ENCODE measurements at places on chromosomes 2 and 18.

GRCh38 chr2:7601990-7602389, 684.8 kb downstream of the RNF144A start:
- no peak for DNase-seq

- DNase-seq: no peak
Measured at GRCh38 chr2:227796045-227796711, 17.5 kb upstream of the CCL20 start.

DNA sequence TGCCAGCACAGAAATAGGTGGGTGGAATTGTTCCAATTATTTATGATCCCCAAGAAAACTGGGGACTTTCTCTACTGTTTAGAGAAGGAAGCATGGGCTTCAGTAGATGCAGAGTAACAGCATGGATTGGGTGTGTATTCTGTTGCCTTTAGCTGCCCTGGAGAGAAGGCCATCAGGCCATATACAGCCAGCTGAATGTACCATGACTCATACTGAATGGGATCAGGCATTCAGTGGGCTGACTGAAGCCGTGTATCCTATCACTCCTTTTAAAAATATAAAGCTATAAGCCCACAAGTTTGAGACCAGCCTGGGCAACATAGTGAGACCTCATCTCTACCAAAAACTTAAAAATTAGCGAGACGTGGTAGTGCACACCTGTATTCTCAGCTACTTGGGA, 16.7 kb upstream of the PLEKHM3 start:
- no peak for DNase-seq

DNA sequence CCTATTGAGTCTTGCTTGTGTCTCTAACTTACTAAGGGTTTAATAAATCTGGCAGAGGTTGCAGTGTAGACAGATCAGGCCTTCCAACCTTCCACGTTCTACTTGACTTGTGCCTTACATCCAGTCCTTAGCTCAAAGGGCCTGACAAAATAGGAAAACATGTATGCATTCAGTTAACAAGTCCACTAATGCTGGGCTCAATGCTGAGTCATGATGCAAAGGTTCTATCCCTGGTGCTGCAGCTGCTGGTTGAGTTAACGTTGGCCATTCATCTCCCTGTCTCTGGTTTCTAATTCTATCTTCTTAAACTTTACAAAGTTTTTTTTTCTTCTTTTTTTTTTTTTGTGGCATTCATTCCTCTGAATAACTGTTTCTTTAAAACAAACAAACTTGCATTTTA, 46.3 kb upstream of the ITGB6 start:
- no peak for DNase-seq

DNA sequence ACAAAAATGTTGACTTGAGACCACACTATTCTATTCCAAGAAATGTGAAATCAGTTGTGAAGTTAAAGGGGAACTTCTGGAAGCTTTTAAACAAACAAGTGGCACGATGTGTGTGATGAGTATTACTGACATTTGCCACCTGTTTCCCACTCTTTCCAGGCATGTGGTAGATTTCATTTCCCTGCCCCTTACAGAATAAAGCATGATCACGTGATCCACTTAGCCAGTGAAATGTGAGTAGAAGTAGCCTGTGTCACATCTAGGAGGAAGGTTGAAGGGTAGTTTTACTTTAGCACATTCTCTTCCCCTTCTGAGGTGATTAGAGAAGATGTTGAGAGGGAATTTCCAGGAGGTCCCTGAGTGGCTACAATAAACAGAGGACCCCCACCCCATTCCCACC, 3.8 kb downstream of the COL4A4 start:
- DNase-seq: no peak

- no peak for DNase-seq
Measured at GRCh38 chr2:234793212-234793785, 158.5 kb upstream of the SH3BP4 start.

DNA sequence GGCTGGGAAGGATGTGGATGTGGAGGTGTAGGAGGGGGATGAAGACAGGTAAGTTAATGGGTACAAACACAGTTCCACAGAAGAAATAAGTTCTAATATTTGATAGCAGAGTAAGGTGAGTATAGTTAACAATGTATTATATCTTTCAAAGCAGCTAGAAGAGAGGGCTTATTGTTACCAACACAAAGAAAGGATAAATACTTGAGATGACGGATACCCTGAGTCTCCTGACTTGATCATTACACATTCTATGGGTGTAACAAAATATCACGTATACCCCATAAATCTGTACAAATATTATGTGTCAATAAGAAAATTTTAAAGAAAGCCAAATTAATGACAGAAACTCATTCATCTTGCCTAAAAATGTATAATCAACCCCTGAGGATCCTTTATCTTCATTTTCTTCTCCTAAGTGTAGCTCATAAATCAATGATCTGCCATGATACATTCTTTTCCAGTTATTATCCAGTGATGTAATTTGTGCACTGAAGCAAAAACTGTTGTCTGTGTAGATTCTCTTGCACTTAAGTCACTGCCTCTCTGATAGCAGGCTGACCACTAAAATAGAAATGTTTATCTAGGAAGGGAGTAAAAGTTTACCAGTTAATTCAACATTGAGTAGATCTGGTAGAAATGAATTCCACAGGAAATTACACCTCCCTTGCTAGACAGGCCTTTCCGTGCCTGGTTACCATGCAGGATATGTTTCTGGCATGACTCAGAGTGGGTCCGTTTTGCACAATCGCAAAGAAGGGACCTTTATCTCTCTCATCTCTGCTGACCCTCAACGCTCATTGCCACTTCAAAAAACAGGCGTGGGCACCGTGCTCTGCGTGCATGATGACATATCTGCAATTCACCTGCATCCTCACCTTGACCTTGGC, 249.7 kb upstream of the NCKAP5 start:
- no peak for DNase-seq

DNA sequence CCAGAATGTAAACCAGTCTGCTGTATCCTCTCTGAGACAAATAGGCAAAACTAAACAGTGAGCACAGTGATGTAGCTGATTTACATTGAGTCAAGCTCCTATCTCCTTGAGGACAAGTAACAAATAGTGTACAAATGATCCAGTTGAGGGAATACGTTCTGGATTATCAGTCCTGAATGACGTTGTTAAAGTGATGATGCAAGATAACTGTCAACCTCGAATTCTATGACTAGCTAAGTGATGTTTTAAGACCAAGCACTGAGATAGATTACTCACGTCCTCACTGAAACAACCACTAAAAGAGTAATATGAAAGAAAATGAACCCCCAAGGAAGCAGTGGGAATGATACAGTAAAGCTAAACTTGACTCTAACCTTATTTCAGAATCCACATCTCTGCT, 46.8 kb downstream of the SMC6 start:
- no peak for DNase-seq

DNA sequence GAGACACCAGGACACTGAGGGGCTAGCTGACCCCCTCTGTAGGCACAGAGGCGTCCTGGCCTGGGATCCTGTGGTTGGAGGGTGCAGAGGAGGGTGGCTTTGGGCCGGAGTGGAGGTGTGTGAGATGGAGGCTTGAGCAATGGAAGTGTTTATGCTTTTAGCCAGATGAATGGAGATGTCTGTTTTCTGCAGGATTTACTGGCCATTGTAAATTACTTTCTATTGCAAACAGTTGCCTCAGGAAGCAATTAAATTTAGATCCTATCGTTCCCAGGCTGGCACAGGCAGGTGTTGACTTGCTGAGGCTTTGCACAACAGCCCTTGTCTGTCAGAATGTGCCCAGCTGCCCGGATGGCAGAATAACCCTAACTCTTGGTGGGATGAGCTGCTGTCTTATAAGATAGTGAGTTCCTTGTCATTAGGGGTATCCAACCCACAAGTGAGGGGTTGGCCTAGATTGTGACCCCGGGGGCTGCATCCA, 1.8 kb upstream of the ARID5A start:
- DNase-seq: no peak

DNA sequence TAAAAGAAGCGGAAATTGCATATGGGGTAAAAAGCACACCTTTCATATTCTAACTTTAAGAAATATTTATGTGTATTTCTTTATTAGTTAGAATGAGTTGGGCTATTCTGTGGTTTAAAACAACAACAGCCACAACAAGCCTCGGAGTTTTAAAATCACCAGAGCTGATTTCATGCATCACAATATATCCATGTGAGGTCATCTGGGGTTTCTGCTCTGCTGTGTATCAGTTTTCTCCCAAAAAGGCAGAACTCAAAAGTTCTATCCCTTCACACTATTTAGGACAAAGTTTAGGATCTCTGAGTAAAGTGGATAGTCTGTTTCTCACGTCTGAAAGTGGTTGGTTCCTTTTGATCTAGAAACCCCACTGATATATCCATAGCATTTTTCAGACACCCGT, 601.5 kb upstream of the GCFC2 start:
- DNase-seq: no peak

GRCh38 chr2:28470759-28471158, 25.1 kb upstream of the PLB1 start:
- no peak for DNase-seq

DNA sequence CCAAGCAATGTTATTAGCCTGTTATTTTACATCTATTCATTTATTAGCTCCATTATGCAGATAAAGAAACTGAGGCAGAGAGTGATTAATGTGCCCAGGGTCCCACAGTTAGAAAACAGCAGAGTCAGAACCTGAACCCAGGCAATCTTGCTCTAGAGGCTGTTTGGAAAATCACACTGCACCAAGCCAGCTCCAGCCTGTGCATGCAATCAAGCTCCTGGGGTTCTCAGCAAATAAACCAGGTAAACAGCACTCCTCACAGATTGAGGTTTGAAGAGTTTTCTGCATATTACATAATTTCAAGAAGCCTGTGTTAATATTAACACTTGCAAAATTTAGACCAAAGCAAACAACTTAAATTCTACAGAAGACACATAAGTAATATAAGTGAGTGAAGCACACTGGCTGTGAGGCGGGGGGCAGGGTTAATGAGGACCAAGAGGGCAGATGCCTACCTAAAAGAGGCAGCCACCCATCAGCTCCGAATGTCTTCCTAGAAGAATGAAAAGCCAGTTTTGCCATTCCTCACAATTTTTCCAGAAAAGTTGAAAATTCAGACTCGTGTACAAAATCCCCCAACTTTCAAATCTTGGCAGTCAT, 35.4 kb downstream of the CACNB4 start:
- DNase-seq: no peak

DNA sequence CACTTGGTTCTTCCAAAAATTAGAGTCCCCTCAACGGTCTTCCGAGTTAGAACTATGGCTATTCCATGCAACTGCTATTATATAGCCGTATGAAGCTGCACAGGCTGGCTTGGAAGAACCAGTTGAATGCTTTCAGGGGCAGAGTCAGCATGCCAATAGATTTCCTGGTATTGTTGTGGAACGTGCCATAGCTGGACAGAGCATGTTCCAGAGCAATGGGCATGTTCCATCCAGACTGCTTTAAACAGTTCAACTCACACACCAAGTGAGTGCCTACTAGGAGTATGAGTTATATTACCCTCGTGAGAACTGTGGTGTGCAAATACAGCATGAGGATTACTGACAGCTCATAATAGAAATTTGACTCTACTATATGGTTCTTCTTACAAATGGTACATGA, 682.0 kb downstream of the SATB2 start:
- no peak for DNase-seq

GRCh38 chr2:151886241-151886640, 58.0 kb upstream of the ARL5A start:
- no peak for DNase-seq

DNA sequence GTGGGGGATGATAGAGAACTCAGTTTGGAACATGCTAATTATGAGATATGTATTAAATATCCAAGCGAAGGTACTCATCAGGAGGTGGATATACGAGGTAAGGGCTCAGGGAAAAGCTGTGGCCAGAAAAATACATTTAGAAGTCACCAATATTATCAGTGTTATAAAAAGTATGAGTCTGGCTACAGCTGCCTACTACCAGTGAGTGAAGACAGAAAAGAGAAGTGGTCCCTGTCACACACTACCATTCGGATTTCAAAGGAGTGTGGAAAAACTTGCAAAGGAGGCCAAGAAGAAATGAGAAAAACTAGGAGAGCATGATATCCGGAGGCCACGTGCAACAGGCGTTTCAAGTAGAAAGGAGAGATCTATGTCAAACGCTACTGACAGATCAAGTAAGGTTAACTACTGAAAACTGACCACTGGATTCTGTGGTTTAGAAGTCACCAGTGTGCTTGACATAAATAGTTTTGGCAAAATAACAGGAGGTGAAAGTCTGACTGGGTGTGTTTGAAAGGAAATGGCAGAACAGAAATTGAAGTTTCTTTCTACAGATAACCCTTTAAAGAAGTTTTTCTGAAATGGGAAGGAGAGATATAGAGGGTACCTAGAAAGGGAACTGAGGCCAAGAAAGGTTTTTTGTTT, 118.7 kb upstream of the DNMT3A start:
- DNase-seq: no peak

GRCh38 chr2:5493256-5493655, 198.9 kb upstream of the SOX11 start:
- no peak for DNase-seq

- DNase-seq: no peak
Measured at GRCh38 chr2:50597206-50597605, 434.7 kb downstream of the NRXN1 start.

DNA sequence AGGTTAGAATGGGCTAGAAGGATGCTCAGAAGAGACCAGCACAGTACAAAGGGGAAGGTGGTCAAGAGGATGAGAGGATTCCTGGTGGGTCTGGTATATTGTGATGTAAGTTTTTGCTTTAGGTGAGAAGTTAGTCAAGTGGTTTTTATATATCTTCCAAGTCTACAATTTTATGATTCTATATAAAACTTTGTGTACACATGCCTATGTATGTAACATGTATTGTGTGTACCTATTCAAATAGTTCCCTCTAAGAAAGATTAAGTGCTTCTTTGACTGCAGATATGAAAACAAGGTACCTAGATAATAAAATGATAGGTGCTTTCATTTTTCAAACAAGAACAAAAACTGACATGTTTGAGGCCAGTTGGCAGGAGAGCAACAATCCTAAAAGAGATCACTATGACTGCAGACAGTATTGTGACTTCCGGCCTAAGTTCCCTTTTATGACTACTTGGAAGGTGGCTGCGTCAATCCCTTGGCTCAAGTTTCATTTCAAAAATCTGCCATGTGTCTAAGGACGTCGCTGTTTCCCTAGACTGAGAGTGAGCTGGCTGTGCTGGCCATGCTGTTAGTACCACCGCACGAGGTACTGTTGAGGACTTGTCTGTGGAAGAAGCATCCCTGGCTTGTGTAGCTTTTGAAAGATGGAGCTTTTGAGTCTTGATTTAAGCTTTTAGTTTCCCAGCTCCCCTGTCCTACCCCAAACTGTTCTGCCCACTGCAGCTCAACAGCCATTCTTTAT, 123.1 kb downstream of the PRPF40A start:
- DNase-seq: no peak

GRCh38 chr2:231337807-231338759, 57.4 kb upstream of the B3GNT7 start:
- DNase-seq: no peak

- no peak for DNase-seq
Measured at GRCh38 chr18:55334875-55335274, 253.1 kb downstream of the TCF4 start.

GRCh38 chr18:25234740-25235345, 117.1 kb downstream of the ZNF521 start:
- DNase-seq: no peak

DNA sequence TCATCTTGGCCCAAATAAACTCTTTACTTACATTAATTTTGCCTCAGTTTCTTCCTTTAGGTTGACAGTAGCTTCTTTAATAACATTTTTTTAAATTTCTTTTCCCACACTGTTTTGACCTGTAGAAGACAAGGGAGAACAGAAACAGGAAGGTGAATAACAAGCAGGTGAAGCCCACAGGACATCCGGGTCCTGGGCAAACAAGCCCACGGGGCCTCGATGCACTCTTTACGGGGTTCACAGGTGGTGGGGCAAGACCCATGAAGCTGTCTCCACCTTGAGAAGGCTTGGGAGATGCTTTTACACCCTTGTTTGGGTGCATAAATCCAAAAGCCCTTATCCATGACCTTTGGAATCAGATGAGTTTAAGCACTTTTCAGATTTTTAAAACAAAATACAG, 301.0 kb upstream of the MGAT5 start:
- no peak for DNase-seq
